Prostate gland (tissue), 2 donors: ENCODE measurements at places on chromosomes 4 and X. TPM values are rescaled to one million over a fixed set of nuclear protein-coding genes. Genes with fewer than 3 reads are reported as not detected.

GRCh38 chr4:8770518-8771257 is 101.0 kb downstream of the HMX1 start:
- no peaks in the 10 kb centered on the region for H3K36me3 ChIP-seq
- no peaks in the 10 kb centered on the region for H3K4me1 ChIP-seq
- no peak overlapping the region for H3K27ac ChIP-seq
- DNase-seq: no peak
- H3K4me3 ChIP-seq: no peak overlapping the region

- H3K27ac ChIP-seq: no peak overlapping the region
- no peaks in the 10 kb centered on the region for H3K27me3 ChIP-seq
- H3K36me3 ChIP-seq: no peaks in the 10 kb centered on the region
- H3K4me3 ChIP-seq: no peak overlapping the region
- DNase-seq: no peak
Observed at GRCh38 chr4:168755598-168756477, 254.2 kb downstream of the CBR4 start.

GRCh38 chrX:20252381-20253231 is 14.1 kb downstream of the RPS6KA3 start:
- H3K36me3 ChIP-seq: no peaks in the 10 kb centered on the region
- H3K4me3 ChIP-seq: no peak overlapping the region
- no peak overlapping the region for H3K27ac ChIP-seq
- DNase-seq: peak; percentile 23
- H3K27me3 ChIP-seq: no peaks in the 10 kb centered on the region

DNA sequence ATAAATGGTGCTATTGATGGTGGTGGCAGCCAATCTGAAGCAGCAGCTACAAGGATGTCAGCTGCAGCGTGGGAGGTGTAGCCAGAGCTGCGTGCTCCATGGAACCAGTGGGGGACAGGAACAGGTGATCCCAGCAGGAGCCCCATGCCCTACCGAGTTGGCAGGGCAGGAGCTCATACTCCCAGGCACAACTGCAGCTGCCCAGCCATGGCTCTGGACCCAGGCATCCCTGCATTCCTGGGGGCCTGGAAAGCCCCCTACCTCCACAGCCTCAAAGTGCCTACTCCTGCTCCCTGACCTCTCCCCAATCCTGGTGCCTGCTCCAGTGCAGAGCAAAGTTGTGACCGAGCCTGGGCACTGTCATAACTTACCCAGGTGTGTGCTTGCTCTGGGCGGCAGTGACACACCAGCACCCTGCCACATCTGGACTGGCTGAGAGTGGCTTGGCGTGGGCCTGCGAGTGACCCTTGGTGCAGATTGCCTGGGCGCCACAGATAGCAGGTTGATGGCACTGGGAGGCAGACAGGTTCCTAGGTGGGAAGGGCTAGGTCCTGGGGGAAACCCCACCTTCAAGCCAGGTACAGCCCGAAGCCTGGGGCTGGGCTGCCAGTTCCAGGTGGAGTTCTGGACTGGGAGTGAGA is 101.1 kb downstream of the DCAF12L2 start:
- no peak overlapping the region for H3K4me3 ChIP-seq
- no peak for DNase-seq
- no peak overlapping the region for H3K27ac ChIP-seq
- H3K36me3 ChIP-seq: no peaks in the 10 kb centered on the region
- no peaks in the 10 kb centered on the region for H3K27me3 ChIP-seq

GRCh38 chr4:102815981-102816380 is 11.4 kb downstream of the UBE2D3 start:
- H3K4me1 ChIP-seq: peaks cover 9% of the 10 kb centered on the region
- DNase-seq: no peak
- no peak overlapping the region for H3K27ac ChIP-seq
- no peaks in the 10 kb centered on the region for H3K36me3 ChIP-seq
- no peak overlapping the region for H3K4me3 ChIP-seq

DNA sequence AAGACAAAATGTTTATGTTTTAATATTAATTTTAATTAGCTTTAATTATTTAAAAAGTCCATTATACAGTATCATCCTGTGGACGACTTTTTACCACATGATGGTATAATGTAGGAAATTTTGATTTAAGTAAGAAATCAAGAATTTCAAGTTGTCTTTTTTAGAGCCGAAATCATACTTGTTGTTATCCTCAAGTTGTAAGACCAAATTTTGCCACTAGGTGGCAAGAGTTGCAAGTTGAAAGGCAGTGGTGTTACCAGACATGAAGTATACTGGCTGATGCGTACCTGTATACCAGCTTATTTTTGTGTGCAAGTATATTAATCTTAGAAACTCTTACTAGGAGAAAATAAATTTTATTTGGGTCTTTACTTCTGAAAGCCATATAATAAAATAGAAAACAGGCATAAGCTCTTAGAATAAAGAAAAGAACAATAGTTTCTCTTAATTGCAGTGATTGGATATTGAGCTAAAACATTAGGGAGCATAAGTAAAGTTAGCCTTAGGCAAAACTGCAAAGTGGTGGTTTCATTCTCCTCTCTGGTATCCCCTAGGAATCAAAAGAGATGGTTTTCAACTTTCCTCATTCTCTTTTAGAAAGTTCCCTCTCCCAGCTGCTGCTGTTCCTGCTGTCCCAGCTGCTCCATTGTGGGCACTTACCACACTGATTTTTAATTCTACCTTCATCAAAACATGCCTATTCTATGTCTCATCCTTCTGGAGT is 118.0 kb upstream of the WDFY3 start:
- H3K27ac ChIP-seq: no peak overlapping the region
- H3K4me3 ChIP-seq: no peak overlapping the region
- no peaks in the 10 kb centered on the region for H3K4me1 ChIP-seq
- no peaks in the 10 kb centered on the region for H3K36me3 ChIP-seq
- DNase-seq: peak; percentile 45

DNA sequence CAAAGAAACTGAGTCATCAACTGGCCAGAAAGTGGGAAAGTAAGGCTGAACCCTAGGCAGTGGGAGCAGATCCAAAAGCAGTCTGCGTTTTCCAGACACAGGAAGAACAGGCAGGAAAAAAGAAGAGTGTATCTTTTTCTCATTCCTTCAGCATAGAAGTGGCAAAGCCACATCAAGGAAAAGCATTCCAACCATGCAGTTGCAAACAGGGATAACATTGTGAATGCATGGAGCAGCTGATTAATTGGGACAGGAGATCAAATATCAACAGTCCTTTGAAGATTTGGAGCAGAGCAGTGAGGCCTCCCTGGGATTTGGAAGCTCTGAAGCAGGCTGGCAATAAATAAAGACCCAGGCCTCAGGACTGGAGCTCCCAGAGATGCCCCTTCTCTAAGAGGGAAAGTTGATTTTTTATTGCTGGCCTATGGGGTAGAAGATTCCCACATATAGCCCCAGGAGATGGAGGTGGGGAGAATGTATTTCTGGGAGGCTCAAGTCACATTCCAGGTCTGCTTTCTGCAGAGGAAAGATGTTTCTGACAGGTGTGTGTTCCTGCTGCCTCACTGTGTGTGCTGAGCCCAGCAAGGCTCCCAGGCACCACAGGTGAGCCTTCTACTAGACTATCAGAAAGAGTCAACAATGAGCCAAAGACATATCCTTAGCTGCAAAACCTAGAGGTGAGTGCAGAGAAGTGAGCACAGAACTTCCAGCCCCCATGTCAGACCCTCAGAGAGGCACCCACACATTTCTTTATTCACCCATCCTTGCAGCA is 222.5 kb downstream of the RAB28 start:
- H3K27me3 ChIP-seq: no peaks in the 10 kb centered on the region
- no peak overlapping the region for H3K4me3 ChIP-seq
- no peaks in the 10 kb centered on the region for H3K4me1 ChIP-seq
- no peak overlapping the region for H3K27ac ChIP-seq
- no peaks in the 10 kb centered on the region for H3K36me3 ChIP-seq

DNA sequence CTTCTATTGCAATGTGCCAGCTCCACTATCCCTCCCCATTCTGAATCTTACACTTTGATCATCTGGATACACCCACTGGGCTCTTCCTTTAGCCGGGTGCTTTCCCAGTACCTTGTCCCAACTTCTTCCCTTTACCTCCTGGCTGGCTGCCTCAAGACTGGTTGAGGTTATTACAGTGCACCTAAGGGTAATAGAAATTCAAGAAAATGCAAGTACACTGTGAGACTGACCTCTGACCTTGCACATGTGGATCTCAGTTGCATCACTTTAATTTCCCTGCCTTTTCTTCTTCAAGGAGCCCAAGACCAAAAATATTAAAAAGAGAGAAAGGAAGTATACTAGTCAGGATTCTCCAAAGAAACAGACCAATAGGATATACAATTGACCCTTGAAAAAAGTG is 53.9 kb upstream of the NOCT start:
- no peak overlapping the region for H3K27ac ChIP-seq
- H3K4me1 ChIP-seq: no peaks in the 10 kb centered on the region
- H3K27me3 ChIP-seq: no peaks in the 10 kb centered on the region
- DNase-seq: no peak

- H3K27ac ChIP-seq: no peak overlapping the region
- H3K4me3 ChIP-seq: no peak overlapping the region
- no peaks in the 10 kb centered on the region for H3K36me3 ChIP-seq
- H3K4me1 ChIP-seq: no peaks in the 10 kb centered on the region
- DNase-seq: no peak
- no peaks in the 10 kb centered on the region for H3K27me3 ChIP-seq
Observed at GRCh38 chrX:44996277-44996676, 123.3 kb downstream of the KDM6A start.

GRCh38 chrX:72621625-72622485 is 49.2 kb upstream of the HDAC8 start:
- H3K4me1 ChIP-seq: no peaks in the 10 kb centered on the region
- peak overlapping the region; percentile 81 for H3K27ac ChIP-seq
- H3K36me3 ChIP-seq: no peaks in the 10 kb centered on the region
- H3K27me3 ChIP-seq: no peaks in the 10 kb centered on the region

The PTPN13 gene
- 61.2 TPM for total RNA-seq

The CNGA1 gene
- 5.7 TPM for total RNA-seq

The SLC6A14 gene
- total RNA-seq: 0.11 TPM

The FGF13 gene
- 22.4 TPM for total RNA-seq

The OTC gene
- total RNA-seq: not detected

The SORBS2 gene
- total RNA-seq: 242 TPM

The ZNF711 gene
- 75.2 TPM for total RNA-seq

The SPCS3 gene
- 68.4 TPM for total RNA-seq
